T-helper 17 cell (primary cell): ENCODE measurements at places on chromosomes 16 and 17.

DNA sequence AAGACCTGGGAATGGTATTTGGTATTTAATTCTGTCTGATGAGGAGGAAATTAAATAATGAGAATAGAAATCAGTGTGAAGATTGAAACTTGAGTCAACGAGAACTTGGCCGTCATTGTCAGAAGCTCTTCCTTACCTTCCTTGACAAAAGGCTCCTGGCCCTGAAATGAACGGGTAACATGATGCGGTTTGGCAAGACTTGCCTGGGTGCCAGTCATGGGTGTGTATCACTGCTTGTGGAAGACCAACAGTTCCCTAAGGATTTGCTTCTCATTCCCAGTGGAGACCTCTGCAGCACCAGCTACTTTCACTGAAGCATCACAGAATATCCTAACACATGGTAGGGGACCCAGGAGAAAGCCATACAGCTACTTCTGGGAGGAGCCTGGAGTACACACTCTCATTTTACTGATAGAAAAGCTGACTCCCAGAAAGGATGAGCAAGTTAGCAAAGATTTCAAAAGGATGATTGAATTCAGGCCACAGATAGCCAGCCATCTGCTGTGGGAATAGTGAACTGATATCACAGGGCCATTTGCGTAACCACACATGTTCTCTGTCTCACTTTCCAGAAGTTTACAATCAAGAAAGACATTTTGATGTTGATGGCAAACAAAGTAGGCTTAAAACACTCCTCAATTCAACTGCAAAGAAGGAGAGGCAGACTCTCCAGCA lies 258.1 kb upstream of the SALL1 start:
- DNase-seq = no peak

DNA sequence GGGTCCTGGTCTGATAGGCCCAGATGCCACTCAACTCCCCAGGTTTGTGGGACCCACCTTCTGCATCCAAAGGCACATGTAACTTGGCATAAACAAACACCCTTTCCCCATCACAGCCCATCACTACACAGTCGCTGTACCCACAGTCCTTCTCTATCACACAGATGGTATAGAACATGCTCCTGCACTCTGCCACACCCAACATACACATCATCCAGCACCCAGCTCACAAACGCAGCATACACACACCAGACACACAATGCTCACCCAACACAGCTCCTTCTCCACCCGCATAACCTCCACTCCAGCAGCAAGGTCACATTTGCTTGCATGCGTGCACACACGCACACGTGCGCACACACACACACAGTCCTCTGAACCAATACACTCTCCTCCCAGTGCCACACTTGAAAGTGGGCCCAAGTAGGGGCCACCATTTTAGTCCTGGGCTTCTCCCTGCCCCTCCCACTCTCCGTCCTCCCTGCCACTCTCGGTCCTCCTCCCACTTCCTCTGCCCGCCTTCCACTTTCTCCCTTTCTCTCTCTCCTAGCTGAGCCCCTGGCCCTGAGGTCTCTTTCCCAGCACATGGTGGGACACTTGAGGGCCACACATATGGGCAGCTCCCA lies 8.5 kb upstream of the TMEM92 start:
- no peak for DNase-seq

DNA sequence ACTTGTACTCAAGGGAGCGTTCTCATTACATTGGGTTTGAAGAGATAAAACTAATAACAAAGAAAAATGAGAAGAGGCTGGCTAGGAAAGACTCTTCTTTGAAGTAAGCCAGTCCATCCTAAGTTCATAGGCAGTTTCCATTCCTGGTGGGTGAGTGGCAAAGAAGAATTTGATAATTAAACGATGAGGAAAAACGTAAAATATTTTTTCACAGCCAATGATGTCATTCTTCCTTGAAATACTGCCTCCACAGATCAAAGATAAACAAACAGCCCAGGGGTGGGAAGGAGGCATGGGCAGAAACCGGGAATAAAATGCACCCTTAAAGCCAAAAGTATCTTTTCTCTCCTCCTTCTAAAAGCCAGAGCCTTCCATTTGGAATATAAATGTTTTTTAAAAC lies 346.6 kb downstream of the PMP22 start:
- no peak for DNase-seq

DNA sequence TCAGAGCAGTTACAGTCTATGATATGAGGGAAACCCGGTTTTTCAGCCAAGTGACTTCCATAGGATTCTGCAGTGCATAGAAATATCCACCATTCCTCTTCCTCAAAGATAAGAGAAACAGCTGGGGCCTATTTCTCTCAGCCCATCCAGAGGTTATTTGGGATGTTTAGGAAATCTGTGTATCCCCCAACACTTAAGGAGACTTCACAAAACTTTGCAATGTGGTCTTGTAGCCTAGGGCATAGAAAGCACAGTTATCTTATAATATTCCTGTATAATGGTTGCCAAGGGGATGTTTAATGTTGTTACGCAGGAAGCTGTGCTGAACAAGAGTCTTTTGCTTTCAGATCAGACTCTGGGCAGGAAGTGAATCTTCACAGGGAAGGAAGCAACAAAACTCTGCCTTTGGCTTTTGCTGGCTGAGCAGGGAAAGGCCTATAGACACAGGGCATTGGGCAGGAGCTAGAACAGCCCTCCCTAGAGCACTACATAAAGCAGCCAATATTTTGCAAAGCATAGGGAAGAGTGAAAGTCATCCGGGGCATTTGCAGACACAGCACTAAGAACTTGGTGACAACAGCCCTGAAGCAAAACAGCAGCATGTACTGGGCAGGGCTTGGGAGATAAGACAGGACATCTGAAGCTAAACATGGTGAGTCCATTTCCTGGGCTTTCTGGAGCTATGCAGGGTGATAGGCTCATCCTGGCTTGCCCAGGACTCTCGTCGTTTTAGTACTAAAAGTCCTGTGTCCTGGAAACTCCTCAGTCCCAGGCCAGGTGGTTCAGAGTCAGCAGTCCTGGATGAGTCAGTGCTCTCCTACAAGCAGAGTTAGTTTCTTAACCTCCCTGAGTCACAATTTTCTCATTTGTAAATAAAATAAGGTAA lies 18.7 kb upstream of the BEAN1 start:
- no peak for DNase-seq

DNA sequence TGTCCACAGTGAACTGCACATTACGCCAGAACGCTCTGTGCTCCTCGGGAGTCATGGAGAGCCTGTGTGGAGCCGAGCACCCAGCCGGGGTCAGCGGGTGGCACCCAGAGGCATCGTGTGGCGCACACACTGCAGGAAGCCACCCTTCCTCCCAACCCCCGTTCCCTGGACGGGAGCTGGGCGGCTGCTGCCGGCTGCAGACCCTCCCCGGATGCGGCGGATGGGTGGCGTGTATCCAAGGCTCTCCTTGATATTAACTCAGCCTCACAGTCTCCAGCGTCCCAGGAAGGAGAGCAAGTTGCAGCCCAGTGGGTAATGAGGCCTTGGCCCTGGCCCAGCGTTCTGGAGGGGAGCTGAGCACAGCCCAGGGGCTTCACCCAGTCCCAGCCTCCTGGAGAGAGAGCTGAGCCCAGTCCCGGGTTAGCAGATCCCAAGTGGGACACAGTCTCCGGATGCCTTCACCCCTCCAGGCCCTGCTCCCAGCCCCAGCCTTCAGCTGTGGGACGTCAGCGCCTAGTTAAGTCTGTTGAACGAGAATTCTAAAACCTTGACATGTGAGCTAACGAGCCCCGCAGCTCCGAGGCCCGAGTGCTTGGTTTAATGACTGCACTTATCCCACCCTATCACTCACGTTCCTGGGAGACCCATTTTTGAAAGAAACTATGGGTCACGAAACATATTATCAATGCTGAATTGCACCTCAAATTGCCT lies 86.6 kb downstream of the TBC1D16 start:
- DNase-seq = no peak

GRCh38 chr17:47810200-47810821 lies 11.3 kb downstream of the OSBPL7 start:
- no peak for DNase-seq

GRCh38 chr17:80782536-80783427 lies 208.9 kb upstream of the CHMP6 start:
- DNase-seq = no peak

DNA sequence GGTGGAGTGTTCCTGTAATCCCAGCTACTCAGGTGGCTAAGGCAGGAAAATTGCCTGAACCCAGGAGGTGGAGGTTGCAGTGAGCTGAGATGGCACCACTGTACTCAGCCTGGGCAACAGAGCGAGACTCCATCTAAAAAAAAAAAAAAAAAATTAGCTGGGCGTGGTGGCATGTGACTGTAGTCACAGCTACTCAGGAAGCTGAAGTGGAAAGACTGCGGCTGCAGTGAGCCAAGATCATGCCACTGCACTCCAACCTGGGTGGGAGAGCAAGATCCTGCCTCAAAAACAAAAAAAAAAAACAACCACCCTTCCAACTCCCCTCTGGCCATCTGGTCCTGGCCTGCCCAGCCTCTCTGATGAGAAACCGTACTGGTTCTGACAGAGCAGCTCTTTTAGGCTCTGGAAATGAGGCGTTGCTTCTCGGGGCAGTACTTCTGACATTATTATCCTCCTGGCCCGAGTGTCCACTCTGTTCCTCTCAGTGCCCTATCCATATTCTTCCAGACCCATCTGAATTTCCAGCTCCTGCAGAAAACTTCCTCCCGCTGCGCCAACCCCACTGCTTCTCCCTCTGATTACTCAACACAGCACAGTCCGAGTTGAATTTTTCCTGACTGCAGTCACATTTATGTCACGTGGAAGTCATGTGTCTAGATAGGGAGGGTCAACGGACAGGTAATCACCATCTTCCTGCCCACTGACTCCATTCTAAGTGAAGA lies 13.3 kb downstream of the GGA2 start:
- no peak for DNase-seq

GRCh38 chr16:1088295-1089170 lies 7.5 kb downstream of the C1QTNF8 start:
- DNase-seq = no peak

GRCh38 chr16:49782405-49782804 lies 73.5 kb downstream of the ZNF423 start:
- DNase-seq = no peak

GRCh38 chr16:2952679-2953078 lies 11.4 kb upstream of the KREMEN2 start:
- DNase-seq = no peak

DNA sequence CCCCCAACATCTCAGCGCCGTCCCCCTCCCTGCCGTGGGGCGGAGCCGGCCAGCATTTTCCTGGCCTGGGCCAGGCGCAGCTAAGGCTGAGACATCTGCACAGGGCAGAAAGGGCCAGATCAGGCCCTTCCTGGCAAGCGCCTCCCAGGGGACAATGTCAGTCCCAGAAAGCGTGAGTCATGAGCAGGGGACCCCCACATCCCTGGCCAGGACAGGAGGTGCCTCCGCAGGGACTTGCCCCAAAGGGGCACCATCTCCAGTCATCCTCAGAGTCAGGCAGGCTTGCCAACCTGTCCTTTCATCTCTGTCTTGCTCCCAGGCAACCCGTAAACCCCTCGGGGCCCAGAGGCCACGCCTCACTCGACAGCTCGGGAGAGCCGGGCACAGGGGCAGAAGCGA lies 43.2 kb downstream of the SOCS1 start:
- no peak for DNase-seq

DNA sequence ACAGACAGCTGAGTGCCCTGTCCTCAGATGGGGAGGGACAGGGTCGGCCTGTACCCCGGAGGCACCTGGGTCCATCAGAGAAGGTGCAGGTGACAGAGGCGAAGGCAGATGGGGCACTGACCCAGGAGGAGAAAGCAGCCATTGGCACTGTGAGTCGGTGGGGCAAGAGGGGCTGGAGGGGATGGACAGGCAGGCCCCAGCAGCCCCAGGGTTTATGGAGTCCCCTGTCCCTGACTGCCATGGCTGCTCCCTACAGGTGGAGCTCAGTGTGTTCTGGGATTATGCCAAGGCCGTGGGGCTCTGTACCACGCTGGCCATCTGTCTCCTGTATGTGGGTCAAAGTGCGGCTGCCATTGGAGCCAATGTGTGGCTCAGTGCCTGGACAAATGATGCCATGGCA lies 32.1 kb downstream of the ANKRD40 start:
- DNase-seq = no peak

DNA sequence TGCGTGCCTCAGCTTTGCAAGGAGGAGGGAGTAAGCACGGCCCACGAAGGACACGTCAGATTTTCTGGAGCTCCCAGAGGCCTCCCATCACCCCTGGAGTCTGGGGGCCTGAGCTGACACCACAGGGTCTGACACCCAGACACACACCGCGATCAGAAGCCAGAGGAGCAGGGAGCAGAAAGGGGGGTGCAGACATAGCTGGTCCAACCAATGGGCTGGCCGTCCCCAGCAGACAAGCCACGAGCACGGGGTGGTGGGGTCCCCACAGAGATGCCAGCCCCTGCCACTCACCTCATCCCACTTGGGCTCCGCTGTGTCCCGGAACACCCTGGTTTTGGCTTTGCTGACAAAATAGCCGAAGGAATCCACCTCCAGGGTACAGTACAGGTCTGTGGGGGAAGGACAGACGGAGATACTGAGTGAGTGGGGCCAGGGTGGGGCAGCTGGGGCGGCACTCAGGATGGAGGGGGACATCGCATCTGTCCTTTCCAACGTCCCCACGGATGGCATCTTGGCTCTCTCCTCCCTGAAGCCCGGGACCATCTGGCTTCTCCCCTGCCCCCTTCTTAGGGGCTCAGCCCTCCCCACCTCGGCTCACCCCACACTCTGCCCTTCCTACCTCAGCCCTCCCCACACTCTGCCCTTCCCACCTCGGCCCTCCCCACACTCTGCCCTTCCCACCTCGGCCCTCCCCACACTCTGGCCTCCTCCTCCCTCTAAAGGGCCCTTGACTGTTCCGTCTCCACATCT lies 53.5 kb downstream of the TIMM22 start:
- no peak for DNase-seq

GRCh38 chr17:18857864-18858566 lies at the start of gene PRPSAP2:
Gene PRPSAP2 (plus strand): TSS chr17:18858131. CDS start chr17:18865834, 7,703 bp downstream.
- peak; percentile 94 for DNase-seq

DNA sequence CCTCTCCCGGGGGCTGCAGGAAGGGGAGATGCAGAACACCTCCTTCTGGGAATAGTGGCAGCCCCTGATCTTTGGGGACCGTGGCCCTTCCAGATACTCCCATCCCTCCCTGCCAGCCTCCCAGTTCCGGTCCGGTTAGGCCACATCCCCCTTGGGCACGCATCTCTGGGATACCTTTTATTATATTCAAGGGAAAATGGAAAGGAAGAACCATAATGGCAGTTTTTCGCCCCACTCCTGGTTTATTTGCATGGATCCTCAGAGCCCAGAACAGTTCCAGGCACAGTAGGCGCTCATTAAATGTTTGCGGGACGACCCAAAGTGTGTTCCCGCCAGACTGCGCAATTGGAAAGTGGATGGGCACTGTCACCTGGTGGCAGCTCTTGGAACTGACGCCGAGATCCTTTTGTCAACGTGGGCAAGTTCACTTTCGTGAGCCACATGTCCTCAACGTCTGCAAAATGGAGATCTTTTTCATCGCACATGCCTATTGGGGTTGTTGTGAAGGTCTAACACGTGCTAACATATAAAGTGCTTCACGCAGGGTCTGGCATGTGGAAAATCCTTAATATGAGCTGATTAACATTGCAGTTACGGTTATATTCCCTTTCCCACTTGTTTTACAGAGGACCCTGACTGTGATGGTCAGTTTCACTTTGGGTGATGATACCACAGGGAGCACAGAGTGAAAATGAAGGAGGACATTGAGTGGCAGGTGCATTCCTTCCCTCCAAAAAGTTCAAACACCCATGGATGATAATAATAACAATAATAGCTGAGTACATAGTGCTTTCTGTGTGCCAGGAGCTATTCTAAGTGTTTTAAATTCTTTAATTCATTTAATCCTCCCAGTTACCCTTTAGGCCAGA lies 1.7 kb upstream of the GPRC5B start:
- peak; percentile 61 for DNase-seq

GRCh38 chr17:40362696-40363110 lies 1.8 kb downstream of the GJD3 start:
- DNase-seq = peak; percentile 75
